ENCODE measurements at places on chromosomes 4 and X.

- no peak for DNase-seq
Measured at GRCh38 chrX:20019672-20020365, 29.0 kb upstream of the BCLAF3 start.

- no peak for DNase-seq
Measured at GRCh38 chr4:10253765-10254164, 137.2 kb upstream of the WDR1 start.

GRCh38 chrX:41293269-41293668 is 40.7 kb upstream of the DDX3X start:
- no peak for DNase-seq

GRCh38 chr4:142367418-142368180 is 478.5 kb downstream of the INPP4B start:
- DNase-seq, result no peak

DNA sequence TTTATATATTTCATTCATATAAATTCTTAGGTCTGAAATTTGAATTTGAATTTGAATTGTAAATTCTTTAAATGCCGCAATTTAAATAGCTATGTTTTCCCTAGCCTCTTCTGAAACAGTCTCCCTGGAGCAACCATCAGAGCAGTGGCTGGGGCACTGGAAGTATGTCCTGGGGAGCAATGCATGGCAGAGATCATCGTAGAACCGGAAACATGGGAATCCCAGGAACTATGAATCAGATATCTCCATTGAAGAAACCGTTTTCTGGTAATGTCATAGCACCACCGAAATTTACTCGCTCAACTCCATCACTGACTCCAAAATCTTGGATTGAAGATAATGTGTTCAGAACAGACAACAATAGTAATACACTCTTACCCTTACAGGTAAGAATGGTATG is 4.9 kb downstream of the CPEB2 start:
- DNase-seq, result no peak

DNA sequence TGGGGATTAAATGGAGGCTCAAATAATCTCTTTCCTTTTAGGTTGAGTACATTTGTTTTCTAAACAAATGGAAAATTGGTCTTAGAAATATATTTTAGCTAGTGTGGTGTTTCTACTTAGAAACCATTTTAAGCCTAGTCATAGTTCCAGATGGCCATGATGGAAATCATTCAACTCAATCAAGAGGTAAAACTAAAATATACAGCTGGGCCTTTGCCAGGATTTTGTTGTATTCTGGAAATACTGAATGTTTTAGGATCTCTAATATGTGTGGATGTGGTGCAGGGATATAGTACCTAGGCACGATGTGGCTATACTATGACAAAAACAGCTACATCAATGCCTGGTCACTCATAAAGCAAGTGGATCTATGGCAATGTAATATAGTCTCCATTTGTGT is 146.0 kb upstream of the BANK1 start:
- no peak for DNase-seq

GRCh38 chr4:120718979-120719566 is 203.5 kb downstream of the PRDM5 start:
- no peak for DNase-seq

GRCh38 chrX:20361890-20362262 is 95.2 kb upstream of the RPS6KA3 start:
- DNase-seq, result no peak

- DNase-seq, result no peak
Measured at GRCh38 chrX:3576886-3577501, 136.5 kb downstream of the PRKX start.

DNA sequence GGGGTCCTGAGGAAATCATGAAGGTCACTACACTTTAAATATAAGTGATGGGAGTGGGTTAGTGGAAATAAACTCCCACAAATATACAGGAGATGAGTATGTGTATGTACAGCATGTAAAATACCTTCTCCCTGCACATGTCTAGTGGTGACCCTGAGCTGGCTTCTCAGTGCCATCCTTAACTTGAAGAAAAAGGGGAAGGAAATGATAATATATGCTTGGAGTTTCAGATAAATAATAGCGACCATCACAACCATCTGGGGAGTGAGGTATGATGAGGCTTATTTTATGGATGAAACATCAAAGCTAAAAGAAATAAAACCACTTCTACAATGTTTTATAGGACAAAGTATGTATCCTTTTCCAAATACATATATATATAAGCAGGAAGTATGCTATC is 41.0 kb upstream of the SORBS2 start:
- no peak for DNase-seq

DNA sequence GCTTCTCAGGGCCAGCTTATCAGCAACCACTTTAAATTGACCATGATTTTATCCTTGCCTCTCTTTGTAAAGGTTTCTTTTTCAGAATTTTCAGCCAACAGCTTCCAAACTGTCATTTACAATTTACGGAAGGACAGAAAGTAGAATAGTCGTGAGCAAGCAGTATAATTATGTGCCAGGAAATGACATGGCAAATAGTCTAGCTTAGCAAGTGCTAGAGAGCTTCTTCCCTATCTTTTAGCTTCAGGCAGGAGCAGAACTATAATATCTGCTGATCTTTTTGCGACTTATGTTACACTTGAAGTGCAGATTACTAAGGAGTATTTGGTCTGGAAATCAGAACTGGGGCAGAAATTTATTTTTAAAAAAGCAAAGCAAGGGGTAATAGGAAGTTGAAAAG is 123.0 kb upstream of the AP1S2 start:
- no peak for DNase-seq

DNA sequence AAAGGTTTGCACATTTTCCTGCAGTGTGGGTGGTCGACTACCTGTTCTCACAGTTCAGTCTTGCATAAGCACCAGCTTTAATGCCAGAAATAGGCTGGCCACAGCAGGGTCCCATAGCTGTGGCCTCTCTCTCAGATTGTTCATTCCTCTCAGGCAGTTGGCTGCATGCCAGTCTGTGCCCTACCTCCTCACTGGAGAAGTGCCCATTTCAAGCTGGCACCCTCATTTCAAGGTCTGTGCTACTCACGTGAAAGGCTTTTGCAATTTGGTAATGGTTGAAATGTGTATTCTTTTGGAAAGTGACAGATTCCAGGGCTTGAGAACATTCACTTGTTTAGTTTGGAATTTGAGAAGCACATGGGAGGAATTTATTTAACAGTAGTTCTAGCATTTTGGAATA is 28.9 kb upstream of the MTMR1 start:
- DNase-seq, result no peak

DNA sequence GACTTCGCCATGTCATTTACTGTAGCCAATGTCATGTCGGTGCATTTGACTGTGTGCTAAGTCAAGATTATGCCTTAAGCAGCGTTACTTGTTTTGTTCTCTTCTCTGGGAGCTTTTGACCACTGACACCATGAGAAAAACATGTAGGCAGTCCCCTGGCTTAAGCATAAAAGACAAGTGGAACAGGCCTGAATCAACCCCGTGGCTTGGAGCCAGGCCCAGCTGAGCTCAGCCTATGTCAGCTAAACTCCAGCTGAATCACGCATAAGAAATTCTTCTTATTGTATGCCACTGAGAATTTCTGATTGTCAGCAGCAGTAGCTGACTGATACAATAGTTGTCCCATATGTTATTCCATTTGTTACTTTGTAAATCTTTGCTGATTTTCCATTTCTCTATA is 261.9 kb downstream of the CBLL2 start:
- no peak for DNase-seq

GRCh38 chrX:139759637-139760036 is 51.7 kb upstream of the MCF2 start:
- no peak for DNase-seq

GRCh38 chr4:10582059-10582686 is 102.4 kb downstream of the CLNK start:
- DNase-seq, result no peak

DNA sequence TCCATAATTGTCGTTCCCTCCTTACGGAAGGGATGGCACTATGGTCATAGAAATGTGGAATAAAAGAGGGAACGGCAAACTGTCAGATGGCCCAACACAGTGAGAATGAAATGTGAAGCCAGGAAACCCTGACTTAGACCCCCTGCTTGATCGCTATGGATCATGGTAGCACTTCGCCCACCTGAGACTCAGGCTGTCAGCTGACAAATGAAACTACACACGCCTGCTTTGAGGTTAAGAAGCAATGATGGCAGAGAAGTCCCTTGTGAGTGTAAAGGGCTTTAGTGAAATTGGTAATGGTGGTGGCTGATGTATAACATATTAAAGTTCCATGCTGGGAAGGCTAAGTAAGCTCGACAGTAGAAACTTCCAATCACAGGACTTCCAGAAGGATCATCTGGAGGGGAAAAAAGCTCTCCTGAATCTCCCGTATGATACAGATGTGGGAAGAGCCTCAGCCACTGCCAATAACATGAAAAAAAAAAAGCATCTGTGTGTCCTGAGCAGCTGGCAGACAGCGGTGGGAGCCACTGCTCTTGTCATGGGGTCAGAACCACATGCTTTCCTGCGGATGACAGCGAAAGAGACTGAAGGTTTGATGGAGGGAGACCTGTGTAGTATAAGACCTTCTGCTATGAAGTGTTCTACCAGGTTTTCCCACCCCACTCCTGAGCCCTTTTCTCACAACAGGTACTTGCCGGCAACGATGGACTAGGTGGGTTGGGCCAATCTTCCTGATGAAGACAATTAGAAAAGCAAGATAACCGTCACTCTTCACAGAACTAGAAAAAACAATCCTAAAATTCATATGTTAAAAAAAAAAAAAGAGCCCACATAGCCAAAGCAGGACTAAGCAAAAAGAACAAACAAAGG is 107.6 kb downstream of the AFAP1 start:
- DNase-seq, result no peak

- DNase-seq, result no peak
Measured at GRCh38 chr4:8502836-8503585, 62.4 kb downstream of the TRMT44 start.

DNA sequence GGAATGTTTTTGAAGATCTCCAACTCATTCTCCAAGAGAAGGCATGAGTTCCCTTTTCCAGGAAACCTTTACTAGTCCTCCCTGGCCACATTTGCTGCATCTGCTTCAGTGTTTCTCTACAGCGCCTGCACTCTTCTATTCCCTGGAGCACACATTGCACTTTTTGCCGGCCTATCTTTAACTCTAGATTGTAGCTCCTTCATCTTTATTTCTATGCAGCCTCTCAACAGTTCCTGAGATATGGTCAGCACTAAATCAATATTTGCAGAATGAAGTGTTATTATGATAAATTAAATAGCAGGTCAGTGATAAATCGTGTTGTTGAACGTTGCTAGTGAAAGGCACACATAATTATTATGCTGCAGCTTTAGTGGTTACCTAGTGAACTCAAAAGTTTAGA is 88.3 kb downstream of the VCX3A start:
- no peak for DNase-seq

- DNase-seq, result no peak
Measured at GRCh38 chrX:50081282-50081889, 119.4 kb downstream of the AKAP4 start.

DNA sequence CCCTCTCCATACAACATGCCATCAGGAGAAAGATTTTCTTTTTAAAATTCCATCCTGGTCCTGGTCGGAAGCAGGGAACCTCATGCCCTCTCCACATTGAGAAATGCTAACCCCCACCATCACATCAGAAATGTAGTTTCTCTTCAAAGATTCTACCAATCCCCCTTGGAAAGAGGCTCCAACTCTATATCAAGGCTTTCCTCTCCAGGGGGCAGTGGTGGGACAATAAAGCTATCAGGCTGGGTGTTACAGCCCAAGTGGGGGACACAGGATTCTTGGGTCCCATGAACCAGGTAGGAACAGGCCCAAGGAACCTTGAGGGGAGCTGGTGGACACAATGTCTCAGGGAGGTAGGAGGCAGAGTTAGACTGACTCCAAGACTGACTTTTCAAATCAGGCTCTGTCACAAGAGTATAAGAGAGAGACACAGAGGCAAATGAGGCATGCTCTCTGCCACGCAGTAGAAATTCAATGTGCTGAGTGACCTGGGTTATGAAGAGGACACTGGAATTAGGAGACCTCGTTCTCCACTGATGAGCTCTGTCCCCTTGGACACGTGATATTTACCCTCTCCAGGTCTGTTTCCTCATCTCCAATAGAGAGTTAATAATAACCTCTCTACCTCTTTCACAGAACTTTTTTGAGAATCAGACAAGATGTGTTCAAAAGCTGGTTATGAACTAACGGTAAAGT is 4.5 kb downstream of the GJB1 start:
- no peak for DNase-seq

DNA sequence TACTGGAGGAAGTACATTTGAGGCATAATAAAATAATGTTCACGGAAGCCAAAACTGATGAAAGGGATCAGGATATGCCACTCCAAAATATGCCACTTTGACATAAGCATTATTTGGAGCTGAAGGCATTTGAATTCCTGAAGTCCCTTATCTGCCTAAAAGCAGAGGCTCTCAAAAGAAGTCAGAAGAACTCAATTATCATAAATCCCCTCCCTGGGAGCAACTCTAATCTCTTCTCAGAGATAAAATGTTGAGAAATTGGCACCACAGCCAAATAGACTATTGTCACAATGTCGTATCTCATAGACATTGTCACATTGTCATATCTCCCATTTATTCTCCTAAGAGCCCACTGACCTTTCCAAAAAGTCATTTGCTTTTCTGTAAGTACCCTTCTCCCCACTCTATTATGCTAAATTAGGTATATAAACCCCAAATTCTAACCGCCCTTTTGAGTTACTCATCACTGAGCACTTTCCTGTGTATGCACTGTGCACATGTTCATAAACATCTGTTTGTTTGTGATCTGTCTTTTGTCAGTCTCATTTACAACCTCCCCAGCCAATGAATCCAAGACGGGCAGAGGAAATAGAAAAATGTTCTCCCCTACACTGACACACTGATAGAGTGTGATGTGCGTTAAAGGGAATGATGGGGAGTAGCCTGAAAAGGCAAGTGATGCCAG is 78.5 kb upstream of the NAF1 start:
- no peak for DNase-seq

- DNase-seq, result no peak
Measured at GRCh38 chr4:1155314-1155713, 17.1 kb downstream of the SPON2 start.

DNA sequence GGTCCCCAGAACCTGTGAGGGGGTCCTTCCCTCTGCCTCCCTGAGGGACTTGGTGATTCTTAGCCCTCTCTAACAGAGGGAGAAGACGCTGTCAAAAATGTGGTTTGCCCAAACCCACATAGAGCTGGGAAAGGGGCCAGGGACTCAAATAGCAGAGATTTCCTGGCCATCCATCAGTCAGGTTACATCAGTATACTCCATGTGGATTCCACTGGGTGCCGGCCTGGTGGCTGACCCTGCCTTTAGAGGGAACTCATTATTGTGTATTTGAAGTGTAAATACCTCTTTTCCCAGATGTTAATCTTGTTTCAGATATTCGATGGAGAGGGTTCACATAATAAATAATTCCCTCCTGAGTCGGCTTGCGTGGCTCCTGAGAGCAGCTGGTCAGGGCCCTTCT is 130.3 kb downstream of the TBL1X start:
- DNase-seq, result no peak

Data from esophagus squamous epithelium (tissue), 5 donors.